ENCODE measurements at places on chromosomes 6 and 20.

DNA sequence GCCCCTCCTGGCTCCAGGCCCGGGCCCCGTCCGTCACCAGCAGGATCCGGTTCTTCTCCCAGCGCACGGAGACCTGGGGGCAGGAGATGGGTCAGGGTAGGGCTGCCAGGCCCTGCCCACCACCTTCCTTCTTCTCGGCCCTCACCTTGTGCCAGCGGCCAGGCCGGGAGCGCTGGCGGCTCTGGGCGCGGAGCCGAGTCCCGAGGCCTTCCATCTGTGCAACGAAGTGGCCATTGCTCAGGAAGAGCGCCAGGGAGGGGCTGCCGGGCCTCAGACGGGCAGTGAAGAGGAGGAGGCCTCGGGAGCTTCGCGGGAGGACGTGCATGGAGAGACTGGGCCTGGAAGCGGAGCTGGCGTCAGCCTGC is 7.9 kb downstream of the ADRM1 start:
- DNase-seq: peak; percentile 89

- no peak for DNase-seq
Measured at GRCh38 chr6:33513213-33513612, 58.8 kb downstream of the ZBTB9 start.

GRCh38 chr20:49593466-49594142 is 25.7 kb upstream of the PTGIS start:
- no peak for DNase-seq

GRCh38 chr6:24069526-24069925 is 56.5 kb upstream of the NRSN1 start:
- DNase-seq: no peak

DNA sequence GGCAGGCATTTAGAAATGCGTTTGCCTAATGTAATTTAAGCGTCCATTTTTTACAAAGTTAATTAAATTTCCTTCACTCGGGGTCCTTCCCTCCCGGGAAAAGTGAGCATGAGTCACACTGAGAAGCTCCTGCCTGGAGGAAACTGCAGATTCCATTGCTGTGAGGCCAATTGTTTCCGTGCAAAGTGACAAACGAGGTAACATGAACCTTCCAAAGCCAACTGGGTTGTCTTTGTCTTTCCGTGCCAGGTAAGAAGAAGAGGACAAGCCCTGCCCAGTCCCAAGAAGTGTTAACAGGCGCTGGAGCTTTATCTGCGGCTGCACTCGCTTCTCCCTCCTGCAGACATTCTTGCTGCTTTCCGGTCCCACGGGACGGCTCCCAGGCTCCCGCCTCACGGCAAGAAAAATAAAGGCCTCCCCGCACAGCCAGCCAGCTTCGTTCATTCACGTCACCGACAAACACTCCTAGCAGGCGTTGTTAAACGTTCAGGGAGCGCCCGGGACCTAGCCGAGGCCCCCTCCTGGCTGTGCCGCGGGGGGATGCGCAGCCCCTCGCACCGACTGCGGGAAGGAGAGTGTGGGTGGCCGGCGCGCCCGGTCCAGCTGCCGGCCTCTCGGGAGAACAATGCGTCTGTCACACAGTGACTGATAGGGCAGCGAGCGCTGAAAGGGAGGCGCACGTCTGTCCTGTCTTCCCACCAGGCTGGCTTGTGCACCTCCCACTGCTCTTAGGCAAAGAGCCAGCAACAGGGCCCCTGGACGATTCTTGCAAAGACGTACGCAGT is 61.5 kb upstream of the HDDC2 start:
- no peak for DNase-seq

DNA sequence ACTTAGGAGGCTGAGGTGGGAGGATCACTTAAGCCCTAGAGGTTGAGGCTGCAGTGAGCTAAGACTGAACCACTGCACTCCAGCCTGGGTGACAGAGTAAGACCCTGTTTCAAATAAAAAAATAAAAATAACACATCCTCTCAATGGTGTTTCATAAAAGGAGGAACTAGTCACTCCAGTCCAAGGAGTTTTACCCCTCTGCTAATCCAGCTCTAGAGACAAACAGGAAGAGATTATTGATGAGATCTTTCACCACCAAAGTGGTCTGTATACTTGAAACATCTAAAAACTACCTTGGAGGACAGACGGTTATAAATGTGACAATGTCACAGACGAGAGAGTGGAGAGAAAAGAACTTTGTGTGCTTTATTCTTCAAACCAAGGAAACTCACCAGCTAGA is 58.2 kb downstream of the PIGU start:
- no peak for DNase-seq

DNA sequence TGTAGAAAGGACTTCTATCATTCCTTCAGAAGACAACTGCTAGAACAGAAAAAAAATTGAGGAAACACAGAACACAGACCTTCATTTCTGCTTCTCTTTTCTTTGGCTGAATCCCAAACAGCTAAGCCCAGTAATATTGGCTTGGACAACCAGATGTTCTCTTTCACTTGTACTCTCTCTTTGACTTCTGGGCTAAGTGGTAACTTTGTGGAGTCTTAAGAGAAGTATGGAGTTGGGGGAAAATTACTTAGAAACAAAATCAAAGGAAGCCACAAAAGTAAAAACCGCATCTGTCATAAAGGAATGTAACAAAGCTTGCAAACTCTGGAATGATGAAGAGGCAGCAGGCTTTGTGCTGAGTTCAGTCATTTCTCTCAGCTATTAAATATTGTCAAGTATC is 587.5 kb downstream of the CBLN4 start:
- DNase-seq: no peak

GRCh38 chr6:44058617-44059358 is 68.5 kb downstream of the MRPL14 start:
- DNase-seq: no peak

GRCh38 chr6:141561154-141561553 is 571.6 kb upstream of the GJE1 start:
- DNase-seq: no peak

- no peak for DNase-seq
Measured at GRCh38 chr20:45813006-45813340, 529 bp downstream of the UBE2C start.

- peak; percentile 75 for DNase-seq
Measured at GRCh38 chr20:5072756-5073659, 46.8 kb downstream of the PCNA start.

GRCh38 chr20:15061061-15061430 is 723.6 kb upstream of the FLRT3 start:
- DNase-seq: no peak

GRCh38 chr20:39283464-39283863 is 321.3 kb downstream of the DHX35 start:
- no peak for DNase-seq

DNA sequence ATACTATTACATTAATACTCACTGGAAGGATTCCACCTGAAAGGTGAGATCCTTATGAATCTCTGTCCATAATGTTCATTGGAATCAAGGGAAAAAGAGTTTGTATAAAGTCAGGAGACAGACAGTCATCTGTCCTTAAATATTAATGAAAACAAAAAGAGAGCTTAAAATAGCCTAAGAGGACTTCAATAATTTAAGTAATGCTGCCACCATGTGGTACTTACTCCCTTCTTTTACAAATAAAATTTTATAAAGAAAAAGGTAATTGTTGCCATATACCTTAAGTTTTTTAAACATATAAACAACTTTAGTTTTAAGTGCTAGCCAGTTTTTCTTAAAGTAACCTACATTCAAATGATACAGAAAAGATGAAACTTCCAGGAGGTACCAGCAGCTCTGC is 5.1 kb downstream of the BLOC1S5 start:
- peak; percentile 23 for DNase-seq

DNA sequence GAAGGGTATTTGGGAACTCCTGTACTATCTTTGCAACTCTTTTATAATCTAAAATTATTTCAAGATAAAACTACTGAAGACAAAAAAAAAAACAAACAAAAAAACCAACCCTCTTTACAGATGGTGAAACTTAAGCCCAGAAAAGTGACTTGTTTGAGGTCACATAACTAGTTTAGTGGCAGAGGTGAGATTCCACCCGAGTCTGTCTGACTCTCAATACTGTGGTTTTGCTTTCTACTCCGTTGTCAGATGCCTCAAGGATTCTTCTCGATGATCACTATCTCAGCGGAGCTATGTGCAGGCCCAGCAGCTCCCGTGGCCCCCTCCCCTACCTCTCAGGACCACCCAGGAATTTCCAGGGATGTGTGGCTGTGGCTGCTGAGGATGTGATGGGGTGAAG is 36.1 kb upstream of the KCNB1 start:
- no peak for DNase-seq

- no peak for DNase-seq
Measured at GRCh38 chr6:42086046-42087035, 36.0 kb downstream of the TAF8 start.

- DNase-seq: no peak
Measured at GRCh38 chr6:21176197-21176596, 417.4 kb upstream of the SOX4 start.

- no peak for DNase-seq
Measured at GRCh38 chr20:25675161-25675560, 21.5 kb downstream of the ZNF337 start.

DNA sequence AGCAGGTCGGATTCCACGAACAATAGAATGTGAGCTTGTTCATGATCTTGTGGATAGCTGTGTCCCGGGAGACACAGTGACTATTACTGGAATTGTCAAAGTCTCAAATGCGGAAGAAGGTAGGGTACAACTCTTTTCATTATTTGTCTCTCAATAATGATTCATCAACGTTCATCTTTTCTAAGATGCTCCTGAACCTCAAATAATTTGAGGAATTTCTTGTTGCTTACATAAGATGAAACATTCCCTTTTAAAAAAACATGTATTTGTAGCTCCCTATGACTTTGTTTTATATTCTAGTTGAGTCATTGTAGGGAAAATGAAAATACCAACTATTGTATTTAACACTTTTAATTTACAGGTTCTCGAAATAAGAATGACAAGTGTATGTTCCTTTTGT is 17.0 kb downstream of the MCM8 start:
- DNase-seq: no peak

GRCh38 chr20:1122388-1123315 is 4.2 kb downstream of the PSMF1 start:
- no peak for DNase-seq

DNA sequence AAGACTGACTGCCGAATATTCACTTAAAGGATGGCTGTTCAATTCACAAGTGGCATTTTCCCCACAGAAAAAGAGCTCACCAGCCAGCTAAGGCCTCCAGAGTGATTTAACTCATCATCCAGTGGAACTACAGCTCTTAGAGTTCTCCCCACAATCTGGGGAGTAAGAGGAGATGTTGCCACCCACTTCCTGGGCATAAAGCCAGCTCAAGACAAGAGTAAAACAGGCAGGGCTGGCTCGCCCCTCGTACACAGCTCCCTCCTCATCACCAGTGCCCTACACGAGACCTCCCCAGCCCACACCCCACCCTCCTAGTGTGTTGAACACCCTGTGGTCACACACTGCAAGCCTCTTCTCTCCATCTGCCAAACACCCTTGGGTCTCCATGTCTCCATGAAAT is 47.2 kb upstream of the IPCEF1 start:
- no peak for DNase-seq

DNA sequence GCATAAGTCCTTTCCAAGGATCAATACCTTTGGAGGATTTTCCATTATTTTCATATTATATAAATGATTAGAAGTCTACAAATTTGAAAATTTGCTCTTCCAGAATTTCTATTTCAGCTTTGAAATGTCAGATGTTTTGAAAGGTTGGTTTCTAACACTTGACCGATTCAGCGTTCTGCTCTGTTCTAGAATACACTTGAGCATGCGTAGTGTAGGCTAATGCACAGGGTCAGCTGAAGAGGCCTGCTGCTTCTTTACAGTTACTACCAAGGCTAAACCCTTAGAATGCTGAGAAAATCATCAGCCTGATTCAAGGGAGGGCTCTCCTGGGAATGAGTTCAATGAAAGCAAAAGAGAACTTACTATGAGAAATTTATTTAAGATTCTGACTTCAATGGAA is 177.6 kb downstream of the RNF144B start:
- no peak for DNase-seq

DNA sequence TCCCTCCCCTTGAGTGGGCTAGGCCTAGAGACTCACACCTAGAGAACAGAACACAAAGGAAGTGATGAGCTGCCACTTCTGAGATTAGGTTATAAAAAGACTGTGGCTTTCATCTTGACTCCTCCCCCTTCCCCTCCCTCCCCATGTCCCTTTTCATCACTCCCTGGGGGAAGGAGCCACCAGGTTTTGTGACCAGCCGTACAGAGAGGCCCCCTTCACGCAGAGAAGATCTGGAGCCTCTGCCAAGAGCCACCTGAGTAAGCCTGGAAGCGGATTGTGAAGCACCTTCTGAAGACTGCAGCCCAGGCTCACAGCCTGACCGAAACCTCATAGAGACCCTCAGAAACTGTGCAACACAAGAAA is 118.4 kb upstream of the NXT1 start:
- DNase-seq: no peak

- no peak for DNase-seq
Measured at GRCh38 chr6:34536251-34536958, 19.7 kb downstream of the SPDEF start.

GRCh38 chr6:56432194-56432593 is 184.8 kb upstream of the COL21A1 start:
- DNase-seq: no peak

GRCh38 chr20:49636447-49636846 is 68.5 kb upstream of the PTGIS start:
- DNase-seq: peak; percentile 52

- DNase-seq: no peak
Measured at GRCh38 chr6:43984442-43985321, 142.6 kb downstream of the MRPL14 start.

GRCh38 chr6:143176090-143177021 is 115.7 kb downstream of the AIG1 start:
- DNase-seq: no peak

GRCh38 chr6:126947070-126947469 is 171.4 kb upstream of the RSPO3 start:
- no peak for DNase-seq

- no peak for DNase-seq
Measured at GRCh38 chr6:77962070-77962469, 309.2 kb downstream of the MEI4 start.

GRCh38 chr20:47577314-47577713 is 75.6 kb downstream of the NCOA3 start:
- no peak for DNase-seq

DNA sequence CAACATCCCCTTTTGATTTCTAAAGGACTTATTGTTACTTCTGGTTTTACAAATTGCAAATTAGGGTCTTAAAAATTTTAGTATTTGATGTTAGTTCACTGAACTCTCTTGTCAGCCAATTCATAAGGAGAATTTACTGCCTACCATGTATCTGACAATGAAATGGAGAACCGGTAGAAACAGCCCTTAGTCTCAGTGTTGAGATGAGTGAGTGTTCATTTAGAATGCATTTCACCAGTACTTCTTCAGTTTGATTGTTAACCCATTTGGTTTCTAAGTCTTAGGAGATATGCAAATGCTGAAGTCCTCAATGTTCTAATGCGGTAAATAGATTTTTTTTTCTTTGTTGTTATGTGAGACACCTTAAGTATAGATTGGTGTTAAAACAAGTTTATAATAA is 616.3 kb upstream of the FLRT3 start:
- DNase-seq: no peak

GRCh38 chr20:56691325-56691998 is 62.4 kb downstream of the TFAP2C start:
- DNase-seq: no peak
